Left ventricle myocardium inferior (tissue), 1 donor: ENCODE measurements at places on chromosomes 12 and 14.

- DNase-seq, result no peak
Observed at GRCh38 chr12:25684070-25684469, 131.0 kb upstream of the LMNTD1 start.

DNA sequence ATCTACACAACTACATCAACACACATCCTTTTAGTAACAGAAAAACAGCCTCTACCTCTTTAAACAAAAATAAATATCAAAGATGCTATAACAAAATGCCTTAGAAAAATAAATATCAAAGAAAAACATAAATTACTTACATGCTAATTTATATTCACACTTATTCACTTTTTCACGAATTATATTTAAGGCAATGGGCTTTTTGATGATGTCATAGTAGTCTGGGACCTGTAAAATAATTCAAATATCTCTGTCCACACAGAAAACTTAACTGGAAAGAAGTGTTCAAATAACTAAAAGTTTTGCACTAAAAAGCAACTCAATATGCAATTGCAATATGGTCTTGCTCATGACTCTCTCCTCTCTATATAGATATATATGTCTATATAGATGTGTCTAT, 40.3 kb upstream of the CFL2 start:
- DNase-seq, result no peak

DNA sequence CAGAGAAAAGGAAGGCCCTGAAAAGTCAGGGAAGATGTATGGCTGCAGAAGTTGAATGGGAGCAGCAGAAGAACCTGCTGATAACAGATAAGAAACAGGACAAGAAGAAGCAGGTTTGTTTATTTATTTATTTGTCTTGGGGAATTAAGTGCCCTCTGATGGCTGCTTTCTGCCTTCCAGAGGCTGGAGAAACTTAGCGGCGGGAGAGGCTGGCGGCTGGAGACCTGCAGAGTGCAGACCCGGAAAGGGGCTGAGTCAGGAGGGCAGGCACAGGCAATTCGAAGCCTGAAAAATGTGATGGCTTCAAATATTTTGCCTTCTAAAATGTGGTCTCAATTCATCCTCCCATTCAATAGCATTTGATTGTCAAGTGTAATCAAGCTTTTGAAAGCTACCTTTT, 168.2 kb upstream of the GZMB start:
- DNase-seq, result no peak

DNA sequence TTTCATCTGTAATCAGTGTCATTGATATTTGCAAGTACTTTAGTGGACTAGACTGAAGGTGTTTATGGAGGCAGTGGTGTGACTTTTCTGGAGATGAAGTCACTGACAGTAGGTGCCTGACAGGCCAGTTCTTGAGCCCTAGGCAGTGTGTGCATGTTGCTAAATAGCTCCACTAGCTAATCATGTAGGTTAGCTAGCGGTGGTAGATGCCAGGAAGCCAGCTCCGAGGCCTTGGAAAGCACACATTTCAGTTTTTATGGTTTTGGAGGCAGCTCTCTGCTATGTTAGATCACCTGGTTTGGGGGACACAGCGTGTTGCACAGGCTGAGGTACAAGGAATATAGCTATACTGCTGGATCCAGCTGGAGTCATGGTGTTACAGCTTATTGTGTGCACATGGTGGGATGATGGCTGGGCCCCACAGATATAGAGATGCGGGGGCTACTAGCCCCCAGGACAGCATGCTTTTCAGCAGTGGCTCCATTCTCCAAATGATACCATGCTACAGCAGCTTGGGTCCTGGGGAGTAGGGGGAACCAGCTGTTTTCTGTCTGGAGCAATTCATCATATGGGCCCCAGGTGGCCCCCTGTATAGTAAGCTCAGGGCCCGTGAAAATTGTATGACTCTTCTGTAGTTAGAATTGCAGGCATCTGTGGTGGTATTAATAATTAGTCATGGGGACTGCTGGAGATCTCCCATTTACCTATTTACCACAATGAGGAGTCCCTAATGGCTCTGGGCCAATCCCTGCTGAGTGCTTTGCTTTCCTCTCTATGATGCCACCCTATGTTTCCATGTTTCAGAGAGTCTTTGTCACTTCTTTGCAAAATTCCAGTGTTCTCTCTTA, 367.2 kb upstream of the LMO3 start:
- DNase-seq, result no peak

- DNase-seq, result no peak
Observed at GRCh38 chr14:34678306-34678705, 36.1 kb downstream of the CFL2 start.

DNA sequence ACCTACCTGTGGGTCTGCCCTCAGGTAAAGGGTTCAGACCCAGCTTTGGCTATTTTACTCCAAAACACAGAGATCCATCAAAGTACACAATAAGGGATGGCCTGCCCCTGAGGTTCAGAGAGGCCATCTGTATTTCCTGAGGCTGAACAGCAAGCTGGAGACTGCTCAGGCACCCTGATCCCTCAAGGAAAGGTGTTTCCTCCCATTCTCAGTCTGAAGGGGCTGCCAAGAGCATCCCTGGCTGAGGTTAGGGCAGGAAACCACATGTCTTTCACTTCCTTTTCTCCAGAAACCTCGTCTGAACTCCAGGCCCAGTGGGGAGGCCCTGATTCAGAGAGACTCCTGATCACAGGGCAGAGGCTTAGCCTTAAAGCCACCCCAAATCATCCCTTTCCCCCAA, 1.5 kb downstream of the RILPL1 start:
- DNase-seq, result no peak

DNA sequence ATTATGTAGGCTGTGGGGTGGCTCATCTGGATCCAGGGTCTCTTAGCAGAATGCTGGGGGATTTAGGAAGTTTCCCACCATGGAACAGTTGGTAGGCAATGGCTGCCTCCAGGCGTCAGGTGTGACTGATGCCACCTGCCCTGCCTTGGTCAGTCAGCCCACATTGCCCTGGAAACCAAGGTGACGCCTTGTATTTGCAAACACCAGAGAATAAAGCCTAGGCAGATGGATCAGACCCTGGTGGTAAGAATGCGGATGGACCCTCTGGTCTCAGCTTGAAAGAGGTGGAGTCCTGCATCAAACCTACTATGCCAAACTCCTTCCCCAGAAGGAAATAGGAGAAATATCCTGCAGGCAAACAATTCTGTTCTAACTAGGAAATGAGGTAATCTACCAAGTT, 38.2 kb downstream of the NCKAP5L start:
- no peak for DNase-seq

DNA sequence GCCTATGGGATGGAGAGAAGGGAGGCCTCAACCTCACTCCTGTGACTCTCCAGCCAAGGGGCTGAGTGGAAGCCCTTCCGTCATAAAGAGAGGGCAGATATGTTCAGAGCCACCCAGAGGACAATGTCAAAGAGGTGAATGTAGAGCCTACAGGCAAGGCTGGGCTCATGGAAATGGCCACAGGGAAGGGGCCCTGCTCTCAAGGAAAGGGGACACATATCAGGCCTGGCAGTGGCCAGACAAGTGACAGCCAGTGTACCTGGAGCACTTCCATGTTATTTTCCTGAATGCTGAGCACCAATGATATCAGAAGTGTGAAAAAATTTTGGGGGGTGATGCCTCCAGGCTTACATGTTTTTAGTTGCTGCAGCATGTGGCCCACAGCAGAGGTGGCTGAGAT, 36.6 kb upstream of the DDX11 start:
- no peak for DNase-seq

DNA sequence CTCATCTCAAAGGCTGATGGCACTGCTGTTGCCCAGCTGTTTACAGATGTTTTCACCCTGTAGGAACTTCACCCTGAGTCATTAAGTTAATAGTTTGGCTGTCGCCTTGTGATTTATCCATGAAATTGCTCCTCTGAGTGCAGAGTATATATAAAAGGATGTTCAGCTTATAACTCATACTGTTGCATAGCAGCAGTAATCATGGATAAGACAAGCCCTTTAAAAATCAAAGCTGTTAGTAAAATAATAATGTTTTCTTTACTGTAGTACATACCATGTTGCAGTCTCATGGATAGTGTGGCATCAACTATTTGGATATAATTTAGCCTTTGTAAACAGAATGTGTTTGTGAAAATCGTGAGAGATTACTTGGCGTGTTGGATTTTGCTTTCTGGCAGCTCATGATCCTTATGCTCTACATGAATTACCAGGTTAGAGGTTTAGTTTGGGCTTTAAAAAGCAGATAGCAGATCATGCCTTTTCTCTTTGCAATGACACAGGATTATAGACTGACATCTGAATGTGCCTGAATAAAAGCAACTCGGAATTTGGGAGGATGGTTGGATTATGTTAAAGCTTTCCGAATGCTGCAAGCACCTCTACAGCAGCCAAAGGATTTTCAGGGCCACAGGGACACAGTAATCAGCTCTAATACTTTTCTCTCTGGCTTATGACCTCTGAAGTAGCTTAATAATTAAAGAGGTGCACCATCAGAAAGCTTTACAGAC, 279.7 kb upstream of the ATP2B1 start:
- DNase-seq, result no peak

DNA sequence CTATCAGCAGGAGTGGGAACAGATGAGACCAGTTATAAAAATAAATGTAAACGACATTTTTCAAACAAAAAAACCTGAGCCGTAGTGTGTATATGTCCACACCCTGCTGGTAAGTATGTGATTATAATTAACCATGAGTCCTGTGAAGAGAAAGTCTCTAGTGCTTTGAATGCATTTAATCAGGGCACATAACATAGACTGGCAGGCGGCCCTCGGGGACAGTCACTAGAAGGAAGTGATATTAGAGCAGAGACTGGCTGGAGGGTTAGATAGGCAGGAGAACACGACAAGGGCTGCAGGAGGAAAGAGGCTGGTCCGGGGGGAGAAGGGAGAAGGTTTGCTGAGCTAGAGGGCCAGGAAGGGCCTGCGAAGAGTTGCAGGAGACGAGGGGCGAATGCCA, 23.8 kb upstream of the ELK3 start:
- no peak for DNase-seq

- DNase-seq, result no peak
Observed at GRCh38 chr12:111881716-111882115, 39.7 kb downstream of the MAPKAPK5 start.

GRCh38 chr12:62297321-62297720, 37.1 kb downstream of the USP15 start:
- no peak for DNase-seq

- no peak for DNase-seq
Observed at GRCh38 chr14:91732439-91732838, 553 bp upstream of the CATSPERB start.

GRCh38 chr12:4331842-4332241, 10.8 kb downstream of the TIGAR start:
- DNase-seq, result no peak

- peak; percentile 76 for DNase-seq
Observed at GRCh38 chr12:571795-572531, 91.3 kb downstream of the NINJ2 start.

- DNase-seq, result no peak
Observed at GRCh38 chr14:95784137-95784536, 70.2 kb upstream of the TCL1A start.

GRCh38 chr12:94057262-94058151, 90.9 kb upstream of the PLXNC1 start:
- no peak for DNase-seq

- no peak for DNase-seq
Observed at GRCh38 chr12:53551889-53552291, 44.6 kb upstream of the NPFF start.

DNA sequence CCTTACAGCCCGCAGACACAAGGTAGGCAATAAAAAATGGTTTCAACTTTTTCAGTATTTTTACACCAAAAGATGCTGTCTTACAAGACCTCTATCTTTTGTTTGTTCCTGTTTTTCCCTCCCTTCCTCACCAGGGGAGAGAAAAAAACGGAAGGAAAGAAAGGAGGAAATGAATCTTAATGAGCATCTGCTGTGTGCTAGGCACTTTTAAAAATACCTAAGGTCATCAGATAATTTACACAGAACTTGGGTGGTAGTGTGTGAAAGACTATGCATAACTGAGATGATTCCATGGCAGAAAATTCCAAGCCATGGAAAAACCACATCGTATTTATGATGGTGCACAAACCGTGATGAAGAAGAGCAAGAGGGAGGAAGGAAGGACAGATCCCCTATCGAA, 121.2 kb downstream of the DIP2B start:
- no peak for DNase-seq

GRCh38 chr14:76467711-76468155, 91.8 kb downstream of the ESRRB start:
- DNase-seq, result no peak

- DNase-seq, result no peak
Observed at GRCh38 chr12:105033851-105034250, 47.7 kb downstream of the NOPCHAP1 start.

- DNase-seq, result no peak
Observed at GRCh38 chr12:108635997-108636808, 2.5 kb upstream of the SELPLG start.

DNA sequence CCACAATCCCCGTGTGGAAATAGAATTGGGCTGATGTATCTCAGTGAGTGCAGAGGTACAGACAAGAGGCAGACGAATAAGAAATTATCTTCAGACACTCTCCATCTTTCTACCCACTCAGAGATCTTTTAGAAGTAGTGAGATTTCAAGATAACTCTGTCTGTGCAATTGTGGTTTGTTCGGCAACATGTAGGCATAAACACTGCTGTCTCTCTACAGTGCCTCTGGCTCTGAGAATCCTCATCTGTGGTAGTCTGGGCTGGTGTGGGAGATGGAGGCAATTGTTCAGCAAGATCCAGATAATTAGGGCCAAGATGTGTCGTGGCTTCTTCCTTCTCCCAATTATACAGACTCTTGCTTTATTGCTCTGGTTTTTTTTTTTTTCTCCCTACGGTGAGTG, 3.1 kb downstream of the HOXC13 start:
- no peak for DNase-seq
